Right lobe of liver (tissue), 6 donors: ENCODE measurements at places on chromosomes 3 and 15. TPM values are rescaled to one million over a fixed set of nuclear protein-coding genes. Genes with fewer than 3 reads are reported as not detected.

Gene CCDC54
- total RNA-seq: not detected

Gene LRTM1
- not detected for total RNA-seq

Gene GRAMD2A
- not detected for total RNA-seq

Gene LARP6
- 13.7 TPM for total RNA-seq

Gene STRIT1
- total RNA-seq: not detected

Gene CASR
- total RNA-seq: 0.13 TPM

Gene GPR62
- total RNA-seq: not detected

Gene ATP13A5
- total RNA-seq: not detected

Gene CSPG4
- total RNA-seq: 0.14 TPM

Gene PLSCR2
- total RNA-seq: not detected

Gene CCR8
- not detected for total RNA-seq

Gene SPINT1
- total RNA-seq: 3.8 TPM
